Naive thymus-derived CD8-positive, alpha-beta T cell (primary cell): ENCODE measurements at places on chromosomes 6 and 20.

DNA sequence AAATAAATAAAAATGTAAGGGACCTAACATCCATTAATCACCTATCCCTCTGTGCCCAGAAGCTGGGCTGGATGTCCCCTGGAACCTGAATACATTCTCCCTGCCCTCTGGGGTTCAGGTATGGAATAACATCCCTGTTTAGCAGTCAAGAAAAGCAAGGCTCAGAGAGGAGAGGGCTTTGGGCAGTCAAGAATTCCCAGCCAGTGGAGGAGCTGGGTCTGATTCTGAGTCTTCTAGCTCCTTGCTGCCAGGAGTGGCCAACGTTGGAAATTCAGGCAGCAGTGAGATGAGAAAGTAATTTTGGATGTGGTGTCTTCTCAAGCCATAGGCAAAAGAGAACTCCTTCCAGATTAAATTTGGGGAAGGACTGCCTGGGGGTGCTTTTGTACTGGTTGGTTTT is 42.6 kb upstream of the ZNFX1 start:
- no peak for DNase-seq

- no peak for DNase-seq
Measured at GRCh38 chr6:170429450-170429849, 122.9 kb downstream of the FAM120B start.

DNA sequence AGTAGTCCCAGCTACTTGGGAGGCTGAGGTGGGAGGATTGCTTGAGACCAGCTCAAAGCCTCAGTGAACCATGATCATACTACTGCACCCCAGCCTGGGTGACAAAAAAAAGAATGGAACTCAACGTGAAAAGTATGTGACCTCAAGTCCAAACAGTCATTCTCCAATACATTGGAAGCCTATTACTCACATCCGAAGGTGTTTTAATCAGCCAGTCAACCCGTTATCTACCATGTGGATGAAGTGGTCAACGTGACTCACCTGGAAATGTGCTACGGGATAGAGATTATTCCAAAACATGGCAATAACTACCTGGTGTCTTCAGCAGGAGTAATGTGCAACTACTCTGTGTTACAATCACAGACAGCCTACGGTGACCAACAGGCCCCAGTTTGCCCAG is 85.8 kb upstream of the TOP1 start:
- no peak for DNase-seq

GRCh38 chr6:5025911-5026819 is 22.3 kb upstream of the RPP40 start:
- no peak for DNase-seq

DNA sequence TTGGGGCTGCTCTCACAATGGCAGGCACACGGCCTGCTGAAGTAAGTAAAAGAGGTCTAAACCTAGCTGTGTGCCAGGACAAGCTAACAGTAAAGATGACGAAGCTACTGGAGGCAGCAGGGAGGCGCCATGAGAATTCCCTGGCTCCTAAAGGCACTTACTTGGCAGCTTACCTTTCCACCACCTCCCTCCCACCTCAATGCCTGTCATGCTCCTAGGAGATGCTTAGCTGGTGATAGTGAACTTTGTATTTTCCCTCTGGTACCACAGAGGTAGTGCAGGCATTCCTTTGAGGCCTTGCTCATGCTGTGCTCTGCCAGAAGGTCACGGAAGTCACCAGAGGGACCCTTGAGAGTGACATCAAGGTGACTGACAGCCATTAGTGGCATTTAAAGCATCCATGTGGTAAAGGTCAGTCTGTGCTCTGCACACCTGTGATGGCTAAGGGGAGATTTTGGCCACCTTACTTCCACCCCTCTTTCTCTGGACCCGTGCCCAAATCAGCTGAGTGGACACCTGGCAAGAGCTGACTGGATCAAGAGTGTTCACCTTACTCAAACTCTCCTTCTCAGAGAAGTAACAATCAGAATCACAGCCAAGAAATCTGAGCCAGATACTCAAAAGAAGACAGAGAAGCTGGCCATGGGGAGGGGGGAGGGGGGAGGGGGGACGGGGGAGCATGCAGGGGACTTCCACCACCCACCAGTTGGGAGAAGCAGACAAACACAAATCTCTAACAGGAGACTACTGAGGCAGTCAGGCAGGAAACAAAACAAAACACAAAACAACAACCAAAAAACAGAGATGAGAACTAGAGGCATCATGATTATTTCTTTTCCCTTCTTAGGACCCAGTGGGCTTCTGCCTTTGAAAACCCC is 2.9 kb downstream of the FKBP1A start:
- DNase-seq: no peak

GRCh38 chr20:22584922-22585785 is 782 bp upstream of the FOXA2 start:
- no peak for DNase-seq

DNA sequence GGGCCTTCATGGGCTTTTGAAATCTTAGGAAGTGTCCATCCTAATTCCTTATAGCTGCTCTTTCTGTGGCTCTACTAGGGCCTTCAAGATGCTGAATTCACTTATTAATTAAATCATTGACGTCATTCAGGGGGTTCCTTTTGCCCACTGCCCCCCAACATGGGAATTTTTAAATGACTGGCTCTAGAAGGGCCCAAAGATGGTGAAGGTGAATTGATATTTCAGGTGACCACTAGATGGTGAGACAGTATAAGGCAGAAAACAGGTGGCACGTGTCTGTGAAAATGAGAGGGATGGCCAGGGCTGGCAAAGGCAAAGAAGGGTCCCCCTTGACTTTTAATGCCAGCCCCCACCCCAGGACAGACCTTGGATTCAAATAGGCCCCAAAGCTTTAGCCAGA is 11.8 kb downstream of the GNAS start:
- no peak for DNase-seq

- no peak for DNase-seq
Measured at GRCh38 chr6:108463784-108464183, 96.9 kb upstream of the FOXO3 start.

DNA sequence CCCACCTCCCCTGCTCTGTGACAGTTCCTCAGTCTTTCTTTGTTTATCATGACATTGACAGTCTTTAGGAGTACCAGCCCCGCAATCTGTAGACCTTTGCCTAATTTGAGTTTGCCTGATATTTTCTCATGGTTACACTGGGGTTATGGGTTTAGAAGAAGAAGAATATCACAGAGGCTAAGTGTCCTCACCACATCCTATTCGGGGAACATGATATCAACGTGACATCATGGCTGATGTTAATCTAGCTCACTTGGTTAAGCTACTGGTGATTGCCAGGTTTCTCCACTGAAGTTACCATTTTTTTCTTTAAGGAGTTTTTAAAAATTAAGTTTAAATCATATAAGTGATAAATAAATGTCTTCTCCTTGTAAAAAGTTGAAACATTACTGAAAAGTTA is 127.5 kb downstream of the CEP57L1 start:
- DNase-seq: no peak

DNA sequence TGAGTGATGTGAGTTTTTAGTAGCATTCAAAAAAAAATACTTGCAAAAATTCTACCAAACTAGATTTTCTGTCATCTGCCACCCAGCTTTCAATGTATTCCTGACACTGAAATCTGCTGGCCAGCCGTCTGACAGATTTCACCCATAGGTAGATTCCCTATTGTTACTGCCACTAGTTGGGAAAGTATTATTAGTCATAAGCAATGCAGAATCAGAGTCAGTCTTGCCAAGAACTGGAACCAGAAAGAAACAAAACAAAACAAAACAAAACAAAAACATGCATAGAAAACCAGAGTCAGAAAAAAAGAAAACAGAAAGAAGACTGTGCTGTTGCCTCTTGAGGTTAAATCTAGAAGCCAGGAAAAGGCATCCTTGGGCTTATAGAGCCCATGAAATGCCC is 293.1 kb upstream of the KCNQ5 start:
- DNase-seq: no peak

DNA sequence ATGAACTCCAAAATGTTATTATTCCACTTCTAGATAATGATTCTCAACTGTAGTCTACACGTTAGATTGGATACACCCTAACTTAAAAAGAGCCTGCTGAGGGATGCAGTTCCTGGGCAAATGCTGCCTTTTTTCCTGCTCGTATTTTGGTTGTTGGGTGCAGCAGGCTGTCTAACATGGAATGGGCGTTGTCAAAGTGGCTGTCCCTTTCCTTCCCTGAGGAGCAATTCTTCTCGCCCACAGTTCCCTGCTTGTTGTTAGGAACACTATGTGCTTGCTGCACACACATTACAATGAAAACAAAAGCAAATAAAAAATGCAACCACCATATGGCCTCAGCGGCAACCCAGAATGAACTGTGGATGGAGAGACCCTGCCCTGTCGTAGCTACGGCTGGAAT is 1.7 kb upstream of the ADGRF5 start:
- DNase-seq: no peak

- DNase-seq: no peak
Measured at GRCh38 chr6:116933485-116933884, 56.4 kb downstream of the RFX6 start.

DNA sequence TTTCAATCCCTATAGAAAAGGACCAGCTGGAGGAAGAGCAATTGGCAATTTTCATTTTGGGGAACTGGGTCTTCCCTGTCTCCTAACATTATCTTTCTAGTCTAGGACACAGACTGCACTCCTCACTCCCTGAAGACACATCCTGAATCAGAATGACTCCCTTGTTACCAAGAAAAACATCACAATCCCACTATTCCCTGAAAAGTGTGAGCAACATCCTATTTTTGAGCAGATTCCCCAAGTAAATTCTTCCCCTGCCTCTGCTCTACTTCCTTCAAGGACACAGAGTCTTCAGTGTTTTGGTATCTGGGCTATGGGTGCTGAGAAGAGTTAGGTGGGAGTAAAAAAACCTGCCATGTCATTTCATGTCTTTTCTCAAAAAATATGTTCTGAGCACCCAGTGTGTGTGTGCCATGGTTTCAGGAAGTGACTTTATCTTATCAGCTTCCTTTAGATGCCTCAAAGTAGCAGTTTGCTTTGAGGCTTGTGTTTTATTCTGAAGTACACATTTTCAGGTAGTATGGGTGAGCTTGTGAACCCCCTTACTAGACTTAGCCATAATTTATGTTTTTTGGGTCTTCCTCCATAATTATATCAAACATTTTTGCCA is 12.4 kb downstream of the LAMA4 start:
- DNase-seq: no peak

- DNase-seq: no peak
Measured at GRCh38 chr6:10901770-10902169, 14.9 kb downstream of the SYCP2L start.

- no peak for DNase-seq
Measured at GRCh38 chr6:18214003-18214402, 50.3 kb downstream of the DEK start.

DNA sequence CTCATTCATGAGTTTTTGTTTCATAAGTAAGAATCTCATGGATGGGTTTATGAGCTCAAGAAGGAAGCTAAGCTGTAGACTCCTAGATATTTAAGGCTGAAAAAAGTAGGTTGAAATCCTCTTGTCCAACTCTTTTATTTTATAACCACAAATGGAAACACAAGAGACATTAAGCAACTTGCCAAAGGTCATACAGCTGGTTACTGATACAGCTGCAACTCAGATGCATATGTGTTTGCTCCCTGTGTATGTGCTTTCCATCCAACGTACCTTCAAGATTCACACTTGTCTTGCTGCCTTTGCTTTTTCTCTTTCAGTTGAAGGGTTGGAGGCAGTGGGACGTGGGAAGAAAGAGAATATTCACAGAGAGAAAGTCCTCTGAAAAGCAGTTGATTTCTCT is 153.5 kb upstream of the STMND1 start:
- no peak for DNase-seq

GRCh38 chr6:77463308-77463860 is at the start of gene HTR1B:
Gene HTR1B, minus strand, starts transcription at chr6:77463491. Its CDS starts 88 bp downstream, at chr6:77463403.
- DNase-seq: no peak

DNA sequence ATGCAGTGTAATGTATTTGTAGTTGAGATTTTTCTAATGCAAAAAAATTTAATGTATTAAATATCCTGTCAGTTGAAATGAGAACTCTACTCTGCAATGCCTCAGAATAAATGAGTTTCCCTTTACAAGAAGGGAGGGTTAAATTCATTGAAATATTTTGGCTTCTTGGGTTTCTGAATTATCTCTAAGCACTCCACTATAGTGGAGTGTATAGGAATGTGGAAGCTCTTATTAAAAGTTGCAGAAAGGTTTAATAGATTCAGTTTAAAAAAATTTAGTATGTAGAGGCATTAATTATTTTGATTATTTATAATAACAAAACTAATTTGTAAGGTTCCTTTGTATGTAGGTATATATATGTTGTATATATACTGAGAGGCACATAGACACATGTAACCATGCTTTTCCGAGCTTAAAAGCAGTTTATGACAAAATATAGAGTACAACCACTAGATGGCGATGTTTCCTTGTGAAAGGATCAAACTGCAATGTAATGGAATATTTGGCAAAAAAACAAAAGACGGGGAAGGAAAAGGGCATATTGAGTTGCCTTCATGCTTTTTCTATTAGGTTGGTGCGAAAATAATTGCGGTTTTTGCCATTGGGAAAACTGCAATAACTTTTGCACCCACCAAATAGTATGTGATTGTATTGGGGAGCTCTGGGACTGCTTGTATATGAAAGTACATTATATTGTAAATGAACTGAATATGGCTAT is 144.2 kb downstream of the MYO6 start:
- no peak for DNase-seq

GRCh38 chr6:25058441-25058840 is 122.7 kb upstream of the RIPOR2 start:
- DNase-seq: no peak

- no peak for DNase-seq
Measured at GRCh38 chr20:52601295-52601971, 370.7 kb upstream of the TSHZ2 start.
